NCI-H2171 treated with DMSO at 0.1 percent for 48 hours (cell line): ENCODE measurements at places on chromosomes 12 and 14.

GRCh38 chr12:117093431-117093830, 5.8 kb downstream of the TESC start:
- peak; percentile 74 for DNase-seq

GRCh38 chr14:104250175-104250574, 111.8 kb downstream of the KIF26A start:
- no peak for DNase-seq

DNA sequence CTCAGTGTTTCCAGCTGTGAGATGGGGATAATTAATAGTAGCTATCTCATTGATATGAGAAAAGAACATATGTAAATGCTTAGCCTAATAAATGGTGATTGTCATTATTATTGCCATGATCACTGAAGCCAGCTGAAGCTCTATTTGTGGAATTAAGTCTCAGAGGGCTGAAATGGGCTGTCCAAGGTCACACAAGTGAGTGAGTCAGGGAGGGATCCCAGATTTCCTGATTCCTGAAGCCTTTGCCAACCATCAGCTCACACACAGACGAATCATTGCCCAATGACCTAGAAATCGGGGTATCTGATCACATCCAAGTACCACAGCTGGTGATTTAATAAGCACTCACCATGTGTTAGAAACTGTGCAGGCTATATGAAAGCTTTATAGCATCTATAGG, 21.6 kb upstream of the TMEM229B start:
- DNase-seq, result no peak

DNA sequence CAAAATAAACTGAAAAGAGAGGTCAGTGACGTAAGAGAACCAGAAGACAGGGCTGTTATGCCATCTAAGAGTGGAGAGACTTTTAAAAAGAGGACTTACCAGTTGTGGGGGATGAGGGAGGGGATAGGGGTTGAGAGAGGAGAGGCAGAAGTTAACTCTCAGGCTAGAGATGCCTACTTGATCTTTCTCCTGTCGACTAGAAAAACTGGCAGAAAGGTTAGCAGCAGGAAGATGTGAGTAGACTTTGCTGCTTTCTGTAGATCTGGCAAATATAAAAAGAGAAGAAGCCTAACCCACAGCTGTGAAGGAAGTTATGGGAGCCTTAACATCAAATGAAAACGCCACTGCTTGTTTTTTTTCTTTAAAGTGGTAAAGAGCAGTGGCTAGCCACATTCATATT, 10.7 kb downstream of the CREBL2 start:
- no peak for DNase-seq

DNA sequence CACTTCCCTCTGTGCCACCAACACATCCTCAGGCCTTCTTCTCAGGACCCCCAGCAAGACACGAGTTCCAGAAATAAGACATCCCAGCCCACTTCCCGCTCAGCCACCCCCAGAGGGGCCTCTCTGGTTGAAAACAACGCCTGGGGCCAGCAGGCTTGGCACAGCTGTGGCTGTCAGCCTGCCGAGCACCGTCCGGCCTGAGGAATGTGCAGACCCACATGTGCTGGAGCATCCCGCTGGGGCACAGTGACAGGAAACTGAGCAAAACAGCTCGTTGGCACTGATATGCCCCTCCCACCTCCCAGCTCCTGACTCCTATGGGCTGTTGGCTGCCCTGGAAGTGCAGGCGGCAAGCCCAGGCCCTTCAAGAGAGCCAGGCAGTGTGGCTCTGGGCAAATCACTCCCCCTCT, 1.4 kb downstream of the SYNE3 start:
- DNase-seq, result peak; percentile 92

- no peak for DNase-seq
Measured at GRCh38 chr14:65016471-65016870, 29.8 kb downstream of the FNTB start.

DNA sequence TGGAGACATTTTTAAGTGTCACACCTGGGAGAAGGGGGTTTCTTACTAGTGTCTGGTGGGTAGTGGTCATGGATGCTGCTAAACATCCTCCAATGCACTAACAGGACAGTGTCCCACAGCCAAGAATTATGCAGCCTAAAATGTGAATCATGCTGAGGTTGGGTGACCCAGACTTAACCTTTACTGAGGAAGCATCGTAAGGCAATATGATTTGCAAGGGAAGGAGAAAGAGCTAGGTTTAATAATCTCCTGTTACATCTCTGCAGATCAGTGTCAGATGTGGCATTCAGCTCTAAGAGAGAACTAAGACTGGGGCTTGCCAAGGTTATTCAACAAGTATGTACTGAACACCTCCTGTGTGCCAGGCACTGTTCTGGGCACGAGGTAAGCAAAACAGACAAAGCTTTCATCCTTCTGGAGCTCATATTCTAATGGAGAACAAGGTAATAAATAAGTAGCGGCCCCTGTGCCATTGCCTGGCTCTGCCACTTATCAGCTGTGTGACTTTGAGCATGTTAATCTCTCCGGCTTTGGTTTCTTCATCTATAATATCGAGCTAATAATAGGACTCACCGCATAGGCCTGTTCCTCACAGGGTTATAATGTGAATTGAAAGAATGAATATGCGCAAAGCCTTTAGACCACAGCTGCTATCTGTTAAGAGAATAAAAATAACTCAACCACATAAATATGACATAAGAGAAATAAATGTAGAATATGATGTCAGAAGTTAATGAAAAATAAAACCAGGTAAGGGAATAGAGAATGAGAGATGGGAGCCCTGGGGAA, 13.5 kb upstream of the GOLGA5 start:
- no peak for DNase-seq

DNA sequence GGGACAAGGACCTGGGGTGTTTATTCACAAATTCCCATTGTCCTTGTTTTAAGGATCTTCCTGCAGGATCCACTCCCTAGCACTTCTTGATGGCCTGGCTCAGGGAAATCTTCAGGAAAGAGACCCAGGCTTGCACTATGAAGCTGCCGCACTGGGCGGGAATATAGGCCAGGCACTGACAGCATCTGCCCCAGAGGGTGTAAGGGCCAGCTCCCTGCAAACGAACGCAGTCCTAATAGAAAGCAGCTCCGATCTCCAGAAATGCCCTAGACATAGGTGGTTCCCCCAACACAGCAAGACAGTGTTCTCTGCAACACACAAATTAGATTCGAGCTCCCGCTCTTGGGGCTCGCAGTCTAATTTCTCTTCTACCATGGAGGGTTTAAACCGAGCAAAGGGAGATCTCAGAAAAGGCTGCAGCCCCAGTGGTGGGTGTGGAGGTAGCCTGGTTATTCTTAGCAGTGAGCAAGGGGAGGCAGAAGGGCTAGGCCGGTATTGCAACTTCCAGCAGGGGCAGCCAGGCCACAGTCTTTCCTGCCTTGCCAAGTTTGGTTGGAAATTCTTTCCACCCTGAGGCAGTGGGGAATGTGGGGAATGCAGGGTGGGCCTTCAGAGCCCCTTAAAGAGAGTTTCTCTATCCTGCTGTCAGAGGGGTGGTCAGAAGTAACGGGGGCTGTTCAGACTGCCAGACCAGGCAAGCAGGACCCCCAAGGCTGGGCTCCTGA, 16.1 kb upstream of the WSCD2 start:
- DNase-seq, result no peak

DNA sequence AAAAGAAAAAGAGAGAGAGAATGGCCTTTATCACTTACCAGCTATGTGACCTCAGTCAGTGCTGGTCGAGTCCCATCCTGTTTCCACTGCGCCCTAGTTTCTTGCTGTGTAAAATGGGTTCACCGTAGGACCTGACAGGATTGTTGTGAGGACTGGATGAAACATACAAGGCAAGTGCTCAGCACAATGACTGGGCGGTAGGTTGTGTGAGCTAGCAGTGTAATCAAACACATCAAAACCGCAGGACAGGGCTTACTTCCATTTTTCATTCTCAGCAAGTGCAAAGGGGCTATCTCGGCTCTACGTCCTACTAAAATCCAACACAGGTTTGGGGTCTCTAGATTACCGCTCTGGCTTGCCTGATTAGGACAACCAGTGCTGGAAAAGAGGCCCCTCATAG, 36.4 kb upstream of the ATXN2 start:
- no peak for DNase-seq

GRCh38 chr12:12004524-12004923, 66.2 kb upstream of the BCL2L14 start:
- DNase-seq, result peak; percentile 54

GRCh38 chr14:97625477-97625876, 828.3 kb downstream of the VRK1 start:
- DNase-seq, result peak; percentile 96

- DNase-seq, result no peak
Measured at GRCh38 chr14:55206175-55206693, 14.8 kb upstream of the DLGAP5 start.

- peak; percentile 98 for DNase-seq
Measured at GRCh38 chr14:51208982-51209381, 31.1 kb upstream of the TMX1 start.

GRCh38 chr12:43407816-43408645, 144.0 kb downstream of the ADAMTS20 start:
- no peak for DNase-seq

- peak; percentile 98 for DNase-seq
Measured at GRCh38 chr14:70600382-70601157, at the start of gene MED6. Gene MED6 (minus strand): TSS chr14:70600655. CDS start chr14:70600637, 18 bp downstream.

DNA sequence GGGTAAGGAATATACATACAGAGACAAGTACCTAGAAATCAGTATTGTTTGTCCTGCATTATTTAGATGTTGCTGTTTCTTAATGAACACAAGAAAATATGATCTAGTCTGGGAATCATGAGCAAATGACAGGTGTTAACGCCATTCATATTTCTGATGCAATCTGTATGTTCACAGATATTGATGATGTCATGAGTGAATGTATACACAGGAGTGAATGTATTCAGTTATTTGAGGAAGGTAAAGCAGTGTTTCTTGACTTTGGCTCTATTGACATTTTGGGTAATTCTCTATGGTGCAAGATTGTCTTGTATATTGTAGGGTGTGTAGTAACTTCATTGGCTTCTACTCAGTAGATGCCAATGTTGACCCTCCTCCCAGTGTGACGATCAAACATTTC, 26.7 kb upstream of the RTL1 start:
- DNase-seq, result no peak

- DNase-seq, result peak; percentile 10
Measured at GRCh38 chr14:71661441-71661840, 270.8 kb upstream of the RGS6 start.

DNA sequence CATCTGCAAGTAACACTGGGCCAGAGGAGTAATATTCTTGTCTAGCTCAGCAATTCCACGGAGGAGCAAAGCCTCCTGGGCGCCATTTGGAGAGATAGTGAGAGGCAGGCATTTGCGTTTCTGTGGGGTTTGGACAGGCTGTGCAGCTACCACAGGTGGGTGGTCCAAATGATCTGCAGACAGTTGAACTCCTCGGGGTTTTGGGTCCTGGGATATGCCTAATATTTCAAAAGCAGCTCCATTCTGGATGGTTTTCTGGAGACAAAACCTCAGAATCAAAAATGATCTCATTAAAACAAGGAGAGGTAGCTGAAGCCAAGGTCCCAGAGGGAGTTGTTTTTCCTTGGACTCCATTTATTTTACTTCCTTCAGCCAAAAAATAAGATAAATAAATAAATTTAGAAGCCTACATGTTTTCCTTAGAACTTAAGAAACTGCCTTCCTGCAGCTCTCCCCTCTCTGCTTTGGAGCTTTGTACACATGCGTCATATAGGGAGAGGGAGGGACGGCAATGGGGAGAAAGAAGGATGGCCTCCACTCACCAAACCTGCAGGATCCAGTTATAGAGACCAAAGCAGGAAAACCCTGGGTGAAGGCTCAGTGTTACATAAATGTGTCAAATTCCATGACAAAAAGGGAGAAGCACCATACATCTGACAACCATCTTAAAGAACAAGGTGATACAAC, 227.3 kb upstream of the DAAM1 start:
- no peak for DNase-seq

GRCh38 chr12:11510671-11511070, 115.3 kb upstream of the PRB2 start:
- no peak for DNase-seq

DNA sequence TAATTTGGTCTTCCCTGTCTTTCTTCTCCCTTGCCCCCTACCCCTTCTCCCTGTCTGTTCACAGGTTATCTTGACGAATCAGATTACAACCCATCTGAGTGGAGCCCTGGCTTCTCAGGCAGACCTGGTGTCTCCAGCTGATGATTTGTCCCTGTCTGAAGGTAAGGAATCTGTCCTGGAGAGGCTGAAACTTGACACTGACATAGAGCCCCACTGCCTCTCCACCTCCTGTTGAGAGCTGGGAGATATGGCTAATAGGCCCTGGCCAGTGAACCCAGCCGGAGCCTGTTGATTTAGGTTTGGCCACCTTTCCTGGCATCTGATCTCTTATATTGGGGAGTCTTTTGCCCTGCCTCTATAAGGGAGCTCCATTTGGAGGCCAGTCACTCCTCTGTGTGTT, 472.2 kb downstream of the RAD51B start:
- DNase-seq, result peak; percentile 49

DNA sequence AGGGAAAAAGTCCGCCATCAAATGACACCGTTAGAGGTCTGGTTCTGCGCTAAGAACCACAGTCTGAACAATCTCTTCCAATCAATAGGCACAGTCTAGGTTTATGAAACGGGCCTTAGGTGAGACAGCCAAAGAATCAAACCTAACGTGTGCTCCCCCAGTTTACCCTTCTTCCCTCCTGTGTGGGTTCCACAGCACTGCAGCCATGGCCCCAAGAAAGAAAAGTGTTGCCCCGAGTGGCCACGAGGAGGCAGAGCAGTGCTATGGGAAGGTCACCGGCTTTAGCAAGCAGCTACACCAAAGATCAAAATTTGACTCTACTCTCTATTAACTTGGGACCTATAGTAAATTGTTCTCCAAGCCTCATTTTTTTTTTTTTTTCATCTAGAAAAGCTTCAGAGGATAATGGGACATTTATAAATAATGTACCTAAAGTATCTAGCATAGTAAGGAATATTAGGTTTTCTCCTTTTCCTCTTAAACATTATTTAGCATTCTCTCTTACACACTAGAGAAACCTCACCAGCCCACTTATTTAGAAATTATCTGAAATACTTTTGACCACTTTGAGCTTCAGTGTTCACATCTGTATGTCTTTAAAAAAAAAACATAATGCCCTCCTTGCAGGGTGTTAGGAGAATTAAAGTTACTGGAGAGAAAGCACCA, 70.2 kb upstream of the GPHB5 start:
- DNase-seq, result peak; percentile 47

DNA sequence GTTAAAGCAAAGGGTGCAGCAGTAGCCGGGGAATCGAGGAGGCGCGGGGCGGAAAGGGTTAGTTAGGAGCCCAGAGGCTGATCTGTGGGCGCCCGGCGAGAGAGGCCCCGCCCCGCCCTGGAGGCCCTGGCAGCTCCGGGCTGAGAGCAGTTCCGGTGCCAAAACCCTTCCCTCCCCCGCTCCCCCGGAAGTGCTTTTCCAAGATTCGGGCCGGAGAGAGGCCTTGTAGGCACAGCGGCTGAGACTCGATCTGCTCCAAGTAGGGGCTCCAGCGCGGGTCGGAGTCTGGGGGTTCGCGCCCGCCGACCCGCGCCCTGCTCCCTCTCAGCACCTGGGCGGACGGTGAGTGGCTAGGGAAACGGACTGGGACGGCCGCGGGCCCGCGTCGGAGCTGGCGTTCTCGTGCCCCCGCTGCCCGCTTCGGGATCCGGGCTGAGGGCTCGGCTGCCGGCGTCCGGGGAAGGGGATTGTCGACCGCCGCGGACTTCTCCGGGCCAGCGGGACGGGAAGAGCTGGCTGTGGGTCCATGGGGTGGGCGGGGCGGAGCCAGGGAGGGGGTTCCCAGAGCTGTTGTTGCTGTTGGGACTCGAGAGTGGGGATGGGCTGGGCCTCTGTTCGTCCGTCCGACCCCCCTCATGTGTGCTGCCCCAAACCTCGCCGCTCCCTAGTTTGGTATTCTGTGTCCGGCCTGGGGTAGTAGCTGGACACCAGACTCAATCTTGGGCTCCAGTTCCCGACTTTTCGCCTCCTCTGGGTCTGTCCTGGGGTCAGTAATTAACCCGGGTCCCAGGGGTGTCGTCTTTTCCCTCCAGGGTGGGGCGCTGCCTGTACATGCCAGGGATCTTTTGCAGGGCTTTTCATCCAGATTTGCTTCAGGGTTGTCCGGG, at the start of gene FRS2:
Gene FRS2 (plus strand): TSS at position 200 of the 887 bp plus-strand sequence. CDS start 98,643 bp downstream, outside the sequence.
- peak; percentile 89 for DNase-seq
